ENCODE measurements at places on chromosomes 5 and 9. TPM values are rescaled to one million over a fixed set of nuclear protein-coding genes. Genes with fewer than 3 reads are reported as not detected.

Gene CDC20B
- total RNA-seq: not detected

GRCh38 chr9:123851851-123852250, 78.1 kb downstream of the DENND1A start:
- DNase-seq: no peak

Gene NOXA1
- total RNA-seq: 0.77 TPM

Gene ARID3C
- under 0.01 TPM for total RNA-seq

DNA sequence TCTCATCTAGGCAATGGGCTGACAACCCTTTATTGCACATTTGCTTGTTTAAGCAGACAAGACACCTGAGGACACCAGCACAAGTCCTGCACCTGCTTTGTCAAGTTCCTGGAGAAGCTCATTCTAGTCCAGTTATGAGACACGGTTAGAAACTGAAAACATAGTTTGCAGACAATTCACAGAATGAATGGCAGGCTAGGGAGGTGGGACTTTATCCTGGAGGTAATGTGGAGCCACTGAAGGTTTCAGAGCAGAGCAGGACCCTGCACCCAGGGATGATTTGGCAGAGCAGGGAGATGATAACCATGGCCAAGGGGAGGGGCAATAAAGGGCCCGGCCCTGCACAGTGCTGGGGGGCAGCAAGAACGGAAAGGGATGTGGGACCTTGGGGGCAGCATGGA, 50.7 kb upstream of the SLC25A51 start:
- DNase-seq: no peak

DNA sequence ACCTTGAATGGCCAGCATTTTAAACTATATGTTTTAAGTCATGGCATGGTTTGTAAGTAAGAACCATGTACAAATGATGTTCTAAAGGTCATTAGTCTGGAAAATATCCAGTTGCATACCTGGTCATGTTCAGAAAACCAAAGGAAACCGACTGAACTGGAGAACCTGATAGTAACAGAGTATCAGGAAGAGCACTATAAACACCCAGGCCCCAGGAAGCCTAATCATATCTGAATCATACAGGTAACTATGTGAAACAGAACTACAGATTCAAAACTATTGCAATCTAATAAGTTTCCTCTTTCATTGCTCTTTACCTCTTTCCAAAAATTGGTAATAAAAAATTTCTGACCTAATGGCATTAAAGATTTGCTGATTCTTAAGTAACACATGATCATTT, 500.3 kb downstream of the ARHGEF28 start:
- no peak for DNase-seq

DNA sequence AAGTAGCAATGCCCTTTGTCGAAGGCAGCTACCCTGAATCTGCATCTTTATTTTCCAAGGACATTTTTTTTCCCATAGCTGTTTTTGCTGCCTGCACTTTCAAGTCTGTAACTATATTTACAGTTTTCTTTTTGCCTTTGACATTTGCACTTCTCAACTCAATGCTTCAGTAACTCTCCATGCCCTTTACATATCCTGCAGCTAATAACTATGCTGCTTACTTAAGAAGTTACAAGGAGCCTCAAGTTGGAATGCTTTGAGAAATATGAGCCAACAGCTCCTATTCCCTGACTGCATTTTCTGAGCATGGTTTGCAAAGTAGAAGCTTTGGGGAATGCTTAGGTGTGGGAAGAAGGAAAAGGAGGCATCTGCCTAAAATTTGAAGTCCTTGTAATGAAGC, 194.8 kb upstream of the TRPC7 start:
- no peak for DNase-seq

- DNase-seq: no peak
Measured at GRCh38 chr9:479971-480350, 265.3 kb downstream of the DOCK8 start.

DNA sequence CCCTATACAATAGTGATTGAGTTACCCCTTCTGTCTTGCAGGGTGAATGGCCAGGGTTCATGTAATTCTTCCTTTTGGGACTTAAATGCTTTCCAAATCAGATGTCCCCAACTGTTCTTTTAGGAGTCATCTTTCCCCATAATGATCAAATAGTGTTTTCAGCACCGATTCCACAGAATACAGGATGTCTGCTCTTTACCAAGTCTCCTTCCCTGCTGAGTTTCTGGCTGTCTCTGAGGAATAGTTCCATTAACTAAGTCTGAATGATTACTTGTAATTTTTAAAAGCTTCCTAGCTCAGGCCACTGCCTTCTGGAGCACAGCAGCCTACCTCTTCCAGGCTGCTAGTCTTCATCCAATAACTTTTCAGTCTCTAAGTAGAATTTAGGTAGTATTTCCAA, 630.7 kb upstream of the ZNF608 start:
- DNase-seq: no peak

- DNase-seq: no peak
Measured at GRCh38 chr5:32990593-32991420, 279.7 kb downstream of the NPR3 start.

DNA sequence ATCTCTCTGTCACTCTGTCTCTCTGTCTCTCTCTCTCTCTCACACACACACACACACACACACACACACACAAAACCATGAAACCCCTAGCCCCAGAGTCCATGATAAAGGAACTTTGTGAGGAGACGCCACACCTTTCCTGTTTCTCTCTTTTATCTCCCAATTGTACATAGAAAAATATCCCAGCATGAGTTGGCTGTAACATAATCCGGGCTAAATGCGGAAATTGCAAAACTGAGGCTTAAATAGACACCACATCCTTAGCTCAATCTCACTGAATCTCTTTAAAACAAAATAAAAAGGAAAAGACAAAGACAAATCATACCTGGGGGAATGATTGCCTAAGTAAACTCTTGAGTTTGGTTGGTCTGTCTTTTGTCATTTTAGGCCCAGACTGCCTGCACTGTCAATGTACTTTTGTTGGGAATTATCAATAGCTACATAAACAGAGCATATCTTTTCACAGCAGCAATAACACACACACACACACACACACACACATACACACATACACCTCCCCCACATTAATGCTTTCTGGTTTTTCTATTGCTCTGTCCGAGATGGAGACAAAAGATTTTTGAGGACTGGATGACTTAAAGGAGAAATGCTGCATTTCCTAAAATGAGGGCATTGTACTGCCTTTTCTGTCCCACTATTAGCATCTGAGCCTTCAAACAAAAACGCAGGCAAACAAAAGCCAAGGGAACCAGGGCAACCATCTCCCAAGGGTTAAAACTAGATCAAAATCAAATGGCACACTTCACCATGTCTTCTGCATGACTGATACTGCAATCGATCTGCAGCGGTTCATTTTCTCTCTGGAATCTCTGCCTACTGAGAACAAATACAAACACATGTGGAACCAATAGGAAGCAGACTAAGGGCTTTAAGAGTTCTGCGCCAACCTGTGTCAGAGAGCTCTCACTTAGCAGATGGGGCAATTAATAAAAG, 321.5 kb downstream of the NFIB start:
- DNase-seq: no peak

DNA sequence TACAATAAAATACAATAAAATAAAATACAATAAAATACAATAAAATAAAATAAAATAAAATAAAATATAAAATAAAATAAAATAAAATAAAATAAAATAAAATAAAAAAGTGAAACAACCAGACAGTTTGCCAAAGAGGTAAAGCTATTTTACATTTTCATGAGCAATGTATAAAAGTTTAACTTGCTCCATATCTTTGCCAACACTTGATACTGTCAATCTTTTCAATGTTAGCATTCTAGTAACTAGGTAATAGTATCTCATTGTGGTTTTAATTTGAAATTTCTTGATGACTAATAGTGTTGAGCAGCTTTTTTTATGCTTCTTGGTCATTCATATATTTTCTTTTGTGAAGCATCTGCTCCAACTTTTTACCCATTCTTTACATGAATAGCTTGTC, 17.3 kb downstream of the TTC33 start:
- no peak for DNase-seq

Data from fibroblast of lung (primary cell).